ENCODE measurements at places on chromosomes 16 and 17.

- no peak for DNase-seq
Observed at GRCh38 chr16:47858333-47858982, 297.3 kb downstream of the ABCC12 start.

GRCh38 chr16:66300037-66300436 lies 66.5 kb upstream of the CDH5 start:
- DNase-seq: no peak

DNA sequence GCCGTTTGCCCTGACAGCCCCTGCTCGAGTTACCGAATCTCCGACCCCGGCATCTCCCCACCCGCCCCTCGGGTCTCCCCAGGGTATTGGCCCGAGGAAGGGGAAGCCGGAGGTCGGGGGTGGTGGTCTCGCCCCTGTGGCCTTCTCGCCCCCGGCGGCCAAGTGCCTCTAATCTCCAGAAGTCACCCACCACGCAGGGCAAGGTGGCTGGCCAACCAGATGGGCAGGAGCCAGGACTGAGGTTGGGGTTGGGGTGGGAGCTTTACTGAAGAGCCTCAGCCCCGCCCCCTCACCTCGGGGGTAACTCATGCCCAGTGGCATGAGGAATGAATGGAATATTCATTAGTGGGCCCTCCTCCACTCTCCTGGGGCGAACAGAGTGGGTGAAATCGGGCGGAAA lies 637 bp downstream of the DHRS11 start:
- DNase-seq: peak; percentile 73

DNA sequence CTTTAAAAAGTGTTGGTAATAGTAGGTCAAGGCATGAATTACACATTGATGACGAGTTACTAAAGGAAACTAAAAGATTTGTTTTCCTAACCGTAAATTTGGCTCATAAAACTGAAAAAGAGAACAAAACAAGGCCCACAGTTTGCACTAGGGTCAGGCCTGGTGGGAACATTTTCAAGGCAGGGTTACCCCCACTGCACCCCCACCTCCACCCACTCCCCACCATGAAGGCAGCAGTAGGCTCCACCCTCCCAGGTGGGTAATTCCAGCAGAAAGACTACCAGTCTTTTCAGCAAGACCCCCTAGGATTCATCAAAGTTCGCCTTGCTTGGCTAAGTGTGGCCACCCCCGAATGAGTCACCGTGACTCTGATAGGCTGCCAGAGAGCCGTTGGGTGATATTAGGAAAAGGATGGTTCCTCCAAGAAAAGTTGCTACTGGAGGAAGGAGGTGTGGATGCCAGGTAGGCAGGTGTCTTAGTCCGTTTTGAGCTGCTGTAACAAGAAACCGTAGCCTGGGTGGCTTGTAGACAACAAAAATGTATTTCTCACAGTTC lies 8.6 kb downstream of the DNAAF1 start:
- no peak for DNase-seq

GRCh38 chr17:2468270-2468669 lies 43.4 kb downstream of the METTL16 start:
- DNase-seq: no peak

All from hematopoietic multipotent progenitor cell treated with erythropoietin and hydrocortisone succinate and interleukin-3 and kit ligand, for 6 days (in vitro differentiated cells).